ENCODE measurements at places on chromosomes 1 and 21. TPM values are rescaled to one million over a fixed set of nuclear protein-coding genes. Genes with fewer than 3 reads are reported as not detected.
A peak's percentile ranks its signal among the peaks of the same experiment; 100 is the strongest.

DNA sequence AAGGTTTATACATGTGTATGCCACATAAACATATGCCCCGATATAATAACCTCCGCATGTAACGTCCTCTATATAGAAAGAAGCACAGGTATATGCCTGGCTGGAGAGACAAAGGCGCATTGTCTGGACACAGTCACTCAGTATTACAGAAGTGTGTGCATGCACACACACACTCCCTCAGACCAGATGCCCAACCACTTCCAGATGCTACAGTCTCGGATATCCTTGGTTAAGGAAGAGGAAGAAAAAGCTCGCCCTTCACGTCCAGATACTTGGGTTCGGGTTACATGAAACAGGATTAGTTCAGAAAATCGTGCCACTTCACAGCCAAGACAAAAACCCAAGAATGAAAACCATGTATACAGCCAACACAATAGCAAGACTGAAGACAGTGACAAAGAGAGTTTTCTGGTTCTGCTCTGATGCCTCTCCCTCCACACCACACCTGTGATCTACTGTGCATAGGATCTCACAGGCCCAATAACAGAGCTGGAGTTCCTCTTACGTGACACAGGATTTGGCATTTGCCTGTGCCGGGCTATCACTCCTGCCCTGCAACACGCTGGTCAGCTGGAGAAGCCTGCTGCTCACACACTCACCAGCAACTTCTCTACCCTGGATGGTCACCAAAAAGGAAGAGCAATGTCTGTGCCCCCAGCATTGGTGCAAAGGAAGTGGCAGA, 75.0 kb downstream of the SSBP3 start:
- no peak for DNase-seq

- no peak for DNase-seq
These were observed 120.9 kb downstream of the ATG4C start for GRCh38 chr1:62904856-62905225.

GRCh38 chr21:29571949-29572348, 273.2 kb downstream of the BACH1 start:
- DNase-seq: no peak

- no peak for DNase-seq
These were observed 130.1 kb upstream of the HOOK1 start for GRCh38 chr1:59684698-59685097.

GRCh38 chr1:155083052-155083541, 4.5 kb downstream of the EFNA3 start:
- no peak for DNase-seq

GRCh38 chr1:226602186-226603021, 53.8 kb downstream of the STUM start:
- no peak for DNase-seq

GRCh38 chr21:34031835-34032370, 41.5 kb upstream of the MRPS6 start:
- no peak for DNase-seq

- DNase-seq: no peak
These were observed 24.2 kb downstream of the PTPRU start for GRCh38 chr1:29260531-29260930.

DNA sequence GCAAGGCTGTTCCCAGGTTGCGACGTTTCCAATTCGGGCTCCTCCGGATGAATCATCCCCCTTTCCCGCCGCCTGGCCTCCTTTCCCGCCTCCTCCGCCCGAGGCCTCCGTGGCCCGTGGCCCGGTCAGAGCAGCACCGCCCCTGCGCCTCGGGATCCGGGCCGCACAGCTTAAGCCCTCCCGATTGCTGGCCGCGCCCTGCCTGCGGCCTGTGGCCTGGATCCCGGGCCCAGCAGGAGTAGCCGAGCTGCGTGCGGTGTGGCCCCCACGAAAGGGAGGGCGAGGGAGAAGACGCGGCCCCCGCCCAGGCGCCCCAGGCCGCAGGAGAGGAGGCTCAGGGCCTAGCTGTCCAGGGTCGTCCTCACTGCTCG, 1.0 kb downstream of the TMEM200B start:
- peak; percentile 92 for DNase-seq

DNA sequence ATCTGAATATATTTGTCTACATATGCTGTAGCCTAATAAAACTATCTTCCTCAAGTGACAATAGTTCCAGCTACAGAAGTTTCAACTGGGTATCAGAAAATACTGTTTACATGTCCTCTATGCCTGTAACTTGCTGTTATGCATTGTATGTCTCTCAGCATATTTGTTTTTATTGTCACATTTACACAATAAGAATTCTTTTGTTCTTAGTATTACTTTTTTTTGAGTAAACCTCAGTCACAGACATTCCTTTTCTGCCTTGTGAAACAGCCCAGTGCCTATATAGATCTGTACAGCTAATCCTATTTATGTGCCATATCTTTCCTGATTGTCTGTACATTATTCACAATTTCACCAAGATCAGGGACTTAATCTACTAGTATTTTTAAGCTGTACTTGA, 565.2 kb downstream of the NEGR1 start:
- no peak for DNase-seq

GRCh38 chr1:236000781-236001180, 64.1 kb downstream of the NID1 start:
- DNase-seq: no peak

DNA sequence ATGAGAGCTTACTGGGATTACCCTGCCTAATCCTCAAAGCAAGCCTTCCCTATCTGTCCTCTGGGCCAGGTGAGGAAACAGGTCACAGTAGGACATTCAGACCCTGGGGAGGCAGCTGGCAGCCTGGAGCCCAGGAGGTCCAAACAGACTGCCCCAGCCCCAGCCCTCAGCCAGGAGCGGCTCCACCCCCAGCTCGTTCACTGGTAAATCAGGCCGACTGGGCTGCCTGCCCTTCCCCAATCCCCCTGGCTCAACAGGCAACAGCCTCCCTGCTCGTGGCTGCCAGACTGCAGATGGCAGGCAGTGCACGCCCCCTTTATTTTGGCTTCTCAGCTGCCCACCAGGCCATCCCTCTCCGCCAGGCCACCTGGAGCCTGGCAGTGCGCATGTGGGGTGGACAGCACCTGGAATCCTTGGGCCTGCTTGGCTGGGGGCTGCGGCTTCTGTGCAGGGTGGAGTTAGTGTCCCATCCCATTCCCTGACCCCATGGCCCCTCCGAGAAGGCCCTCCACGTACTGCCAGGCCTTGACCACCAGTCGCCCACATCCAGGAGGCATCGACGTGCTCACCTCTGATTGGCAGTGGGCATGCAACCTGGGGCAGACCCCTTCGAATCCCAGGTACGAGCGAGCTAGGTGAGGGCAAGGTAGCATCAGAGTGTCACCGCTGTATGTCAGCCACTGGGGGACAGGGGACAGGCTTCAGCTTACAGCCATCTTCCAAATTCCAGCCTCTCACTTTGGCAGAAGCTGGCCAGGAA, 11.2 kb upstream of the ZNF670 start:
- DNase-seq: no peak

DNA sequence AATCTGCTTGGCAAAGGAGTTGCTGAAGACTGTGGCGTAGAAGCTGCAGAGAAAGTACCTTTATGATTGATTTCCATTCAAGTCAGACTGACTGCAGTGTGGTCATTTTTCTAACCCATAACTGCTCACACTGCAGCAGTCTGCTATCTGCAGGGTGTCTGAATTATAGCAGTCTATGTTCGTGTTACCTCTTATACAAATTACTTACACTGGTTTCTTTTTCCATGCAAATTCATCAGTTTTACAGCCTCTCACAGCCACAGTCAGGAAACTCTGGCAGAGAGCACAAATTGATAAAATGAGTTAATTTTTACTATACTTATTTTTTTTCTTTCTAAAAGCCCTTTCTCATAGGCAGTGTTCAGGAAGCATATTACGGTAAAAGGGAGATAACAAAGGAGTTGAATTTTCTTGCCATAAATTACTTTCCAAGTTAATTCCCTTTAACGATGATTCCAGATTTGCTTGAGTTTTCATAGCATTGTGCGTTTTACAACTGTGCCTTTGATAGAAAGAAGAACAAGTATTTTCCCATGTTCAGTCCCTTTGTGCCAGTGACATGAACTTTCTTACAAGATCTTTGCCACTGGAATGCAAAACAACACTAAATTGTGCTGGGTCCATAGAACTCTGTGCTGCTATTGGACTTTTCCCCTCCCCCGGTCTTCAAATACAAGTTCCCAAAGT, 261.5 kb downstream of the NFIA start:
- DNase-seq: no peak

DNA sequence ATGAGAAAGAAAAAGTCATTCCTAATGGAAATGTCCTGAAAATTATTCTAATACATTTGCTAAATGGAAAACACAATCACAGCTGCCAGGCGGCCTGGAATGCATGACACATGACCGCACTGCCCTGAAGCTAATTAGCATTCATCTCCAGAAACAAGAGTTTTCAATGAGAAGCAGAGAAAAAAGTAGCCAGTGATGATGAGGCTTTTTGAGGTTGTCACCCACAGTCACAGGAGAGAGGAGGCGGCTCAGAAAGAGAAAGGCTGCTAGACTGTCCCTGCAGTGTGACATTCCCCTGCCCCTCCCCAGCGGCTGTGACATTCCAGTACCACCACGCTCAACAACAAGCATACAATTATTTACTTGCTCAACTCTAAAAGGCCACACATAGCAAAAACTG, 122.9 kb upstream of the KRTAP19-8 start:
- DNase-seq: no peak

DNA sequence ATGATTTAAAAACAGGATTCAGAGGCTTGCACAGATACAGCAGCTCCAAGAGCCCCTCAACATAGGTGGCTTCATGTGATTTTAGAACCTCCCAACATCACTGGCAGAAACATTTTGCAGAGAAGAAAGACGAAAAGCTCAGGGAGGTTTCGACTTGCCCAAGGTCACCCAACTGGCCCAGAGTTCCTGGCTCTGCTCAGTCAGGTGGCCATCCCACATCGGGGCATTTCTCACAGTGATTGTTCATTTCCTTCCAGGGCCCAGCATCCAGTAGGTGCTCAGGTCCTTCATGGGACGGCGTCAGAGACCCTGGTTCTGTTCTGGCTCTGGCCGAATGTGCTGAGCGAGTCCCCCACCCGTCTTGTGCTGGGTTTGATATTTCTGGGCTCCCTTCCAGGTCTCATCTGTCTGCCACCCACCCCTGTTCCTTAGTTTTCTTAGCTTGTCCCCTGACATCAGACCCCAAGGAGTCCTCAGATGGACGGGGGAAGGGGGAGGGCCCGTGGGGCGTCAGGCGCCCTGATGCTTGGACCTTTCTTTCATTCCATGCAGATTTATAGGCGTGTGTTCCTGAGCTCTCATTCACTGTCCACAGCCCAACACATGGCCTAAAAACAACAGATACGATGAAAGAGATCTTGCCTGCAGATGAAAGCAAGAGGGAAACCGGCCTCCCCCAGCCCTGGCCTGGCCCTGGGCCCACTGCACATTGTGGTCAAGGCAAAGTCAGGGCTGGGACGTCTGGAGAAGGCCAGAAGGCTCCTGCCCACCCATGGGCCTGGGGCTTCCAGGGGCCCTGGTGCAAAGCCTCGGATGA, 123.1 kb upstream of the ZBTB40 start:
- DNase-seq: peak; percentile 81

DNA sequence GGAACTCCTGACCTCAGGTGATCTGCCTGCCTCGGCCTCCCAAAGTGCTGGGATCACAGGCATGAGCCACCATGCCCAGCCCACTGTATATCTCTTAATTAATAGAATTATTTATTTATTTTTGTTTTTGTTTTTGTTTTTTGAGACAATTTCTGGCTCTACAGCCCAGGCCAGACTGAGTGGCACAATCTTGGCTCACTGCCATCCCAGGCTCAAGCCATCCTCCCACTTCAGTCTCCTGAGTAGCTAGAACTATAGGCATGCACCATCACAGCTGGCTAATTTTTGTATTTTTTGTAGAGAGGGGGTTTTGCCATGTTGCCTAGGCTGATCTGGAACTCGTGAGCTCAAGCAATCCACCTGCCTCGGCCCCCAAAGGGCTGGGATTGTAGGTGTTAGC, 15.7 kb upstream of the WDTC1 start:
- DNase-seq: peak; percentile 11

DNA sequence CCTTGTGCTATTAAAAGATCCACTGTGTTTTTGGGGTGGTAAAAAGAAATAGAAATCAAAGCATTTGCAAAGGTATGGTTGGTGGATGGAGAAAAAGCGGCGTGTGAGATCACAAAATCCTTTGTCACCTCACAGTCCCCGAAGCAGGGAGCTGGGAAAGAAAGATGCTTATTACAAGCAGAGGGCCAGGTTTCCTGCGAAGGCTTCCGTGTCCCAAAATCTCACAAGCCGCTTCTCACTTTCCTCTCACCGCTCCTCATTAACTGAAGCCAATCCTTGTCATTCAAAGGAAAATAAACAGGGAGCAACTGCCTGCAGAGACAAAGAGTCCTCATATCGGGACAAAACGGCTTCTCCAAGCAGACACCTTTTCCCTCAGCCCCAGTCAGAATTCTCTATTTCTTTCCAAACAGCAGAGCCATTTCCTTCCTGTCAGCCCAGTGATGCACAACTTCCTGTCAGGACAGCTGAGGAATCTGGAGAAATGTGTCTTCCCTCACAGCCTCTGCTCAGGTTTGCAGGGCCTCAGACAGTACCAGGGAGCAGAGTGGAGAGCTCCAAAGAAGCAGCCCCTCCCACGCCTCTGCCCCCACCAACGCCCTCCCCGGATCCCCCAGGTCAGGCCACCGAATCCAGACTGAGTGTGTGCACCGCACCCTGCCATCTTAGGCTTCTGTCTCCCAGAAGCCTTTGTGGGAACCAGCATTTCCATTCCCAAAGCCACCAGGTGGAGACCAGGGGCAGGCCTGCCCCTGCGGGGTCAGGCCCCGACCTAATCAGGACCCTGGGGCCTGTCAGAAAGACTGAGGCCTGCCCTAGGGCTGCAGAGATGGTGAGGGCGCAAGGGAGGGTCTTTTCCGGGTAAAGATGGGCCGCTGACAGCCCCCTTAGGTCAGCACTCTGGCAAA, 29.6 kb downstream of the KCNN3 start:
- no peak for DNase-seq

- DNase-seq: no peak
These were observed 75.8 kb downstream of the ALPL start for GRCh38 chr1:21585037-21585436.

GRCh38 chr1:213369465-213369864, 318.4 kb downstream of the RPS6KC1 start:
- no peak for DNase-seq

- no peak for DNase-seq
These were observed 199.5 kb downstream of the TPR start for GRCh38 chr1:186175588-186175987.

GRCh38 chr1:54114955-54115354, 37.8 kb downstream of the CDCP2 start:
- peak; percentile 67 for DNase-seq

DNA sequence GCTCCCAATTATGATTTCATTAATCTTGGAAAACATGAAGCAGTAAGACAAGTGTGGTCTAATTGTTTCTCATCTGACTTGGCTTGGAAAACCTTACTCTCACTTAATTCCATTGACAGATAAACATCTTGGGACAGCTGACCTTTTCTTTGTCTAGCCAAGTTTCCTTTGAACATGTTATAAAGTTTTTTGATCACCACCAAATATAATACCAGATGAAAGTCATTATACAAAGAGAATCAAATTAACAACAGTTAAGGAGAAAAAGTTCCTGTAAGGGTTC, 50.2 kb downstream of the ALG14 start:
- DNase-seq: no peak

GRCh38 chr1:55309786-55310504, 94.8 kb upstream of the USP24 start:
- no peak for DNase-seq

OR2T29 gene
- total RNA-seq: not detected

RGS8 gene
- not detected for total RNA-seq

SH2D1B gene
- total RNA-seq: 0.61 TPM

CHTOP gene
- total RNA-seq: 55.5 TPM

RBM11 gene
- not detected for total RNA-seq

MROH7 gene
- total RNA-seq: 2.4 TPM

COL24A1 gene
- total RNA-seq: 0.32 TPM

FCRLB gene
- total RNA-seq: 0.48 TPM

KCNJ10 gene
- total RNA-seq: 0.16 TPM

TESK2 gene
- total RNA-seq: 2.8 TPM

Measured in mesenteric fat pad (tissue), 1 donor.